ENCODE measurements at places on chromosomes 16 and 17. TPM values are rescaled to one million over a fixed set of nuclear protein-coding genes. Genes with fewer than 3 reads are reported as not detected.

FBXO39 gene
- total RNA-seq: 0.29 TPM

DNA sequence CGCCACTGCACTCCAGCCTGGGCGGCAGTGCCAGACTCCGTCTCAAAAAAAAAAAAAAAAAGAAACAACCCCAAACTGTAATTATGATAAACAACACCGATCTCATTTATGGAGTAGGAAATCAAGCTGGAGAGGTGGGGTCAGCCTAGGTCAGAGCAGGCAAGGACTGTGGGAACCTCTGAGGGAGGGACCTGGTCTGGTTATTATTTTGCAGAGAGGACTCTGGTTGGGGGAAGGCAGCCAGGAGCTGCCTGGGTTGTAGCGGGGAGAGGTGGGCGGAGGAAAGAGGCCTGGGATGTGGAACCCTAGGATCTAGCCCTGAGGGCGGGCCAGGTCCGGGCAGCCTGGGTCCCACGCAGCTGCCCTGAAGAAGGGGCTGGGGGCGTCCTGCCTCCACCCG lies 10.9 kb upstream of the HS3ST6 start:
- no peak for DNase-seq

DNA sequence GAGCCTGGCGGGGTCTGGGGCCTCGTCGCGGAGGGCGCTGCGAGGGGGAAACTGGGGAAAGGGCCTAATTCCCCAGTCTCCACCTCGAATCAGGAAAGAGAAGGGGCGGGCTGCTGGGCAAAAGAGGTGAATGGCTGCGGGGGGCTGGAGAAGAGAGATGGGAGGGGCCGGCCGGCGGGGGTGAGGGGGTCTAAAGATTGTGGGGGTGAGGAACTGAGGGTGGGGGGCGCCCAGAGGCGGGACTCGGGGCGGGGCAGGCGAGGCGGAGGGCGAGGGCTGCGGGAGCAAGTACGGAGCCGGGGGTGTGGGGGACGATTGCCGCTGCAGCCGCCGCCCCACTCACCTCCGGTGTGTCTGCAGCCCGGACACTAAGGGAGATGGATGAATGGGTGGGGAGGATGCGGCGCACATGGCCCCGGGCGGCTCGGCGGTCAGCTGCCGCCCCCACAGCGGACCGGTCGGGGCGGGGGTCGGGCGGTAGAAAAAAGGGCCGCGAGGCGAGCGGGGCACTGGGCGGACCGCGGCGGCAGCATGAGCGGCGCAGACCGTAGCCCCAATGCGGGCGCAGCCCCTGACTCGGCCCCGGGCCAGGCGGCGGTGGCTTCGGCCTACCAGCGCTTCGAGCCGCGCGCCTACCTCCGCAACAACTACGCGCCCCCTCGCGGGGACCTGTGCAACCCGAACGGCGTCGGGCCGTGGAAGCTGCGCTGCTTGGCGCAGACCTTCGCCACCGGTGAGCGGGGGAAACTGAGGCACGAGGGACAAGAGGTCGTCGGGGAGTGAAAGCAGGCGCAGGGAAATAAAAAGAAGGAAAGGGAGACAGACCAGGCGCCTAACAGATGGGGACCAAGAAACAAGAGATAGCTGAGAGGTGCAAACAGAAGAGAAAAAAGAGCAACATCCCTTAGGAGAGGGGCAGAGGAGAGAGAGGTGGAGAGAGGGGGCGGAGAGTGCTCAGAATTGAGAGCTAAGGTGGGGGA lies at the start of gene PNMT:
Gene PNMT (plus strand): TSS at position 509 of the 980 bp plus-strand sequence. CDS start 23 bp downstream, at position 532.
- peak; percentile 46 for DNase-seq

DNA sequence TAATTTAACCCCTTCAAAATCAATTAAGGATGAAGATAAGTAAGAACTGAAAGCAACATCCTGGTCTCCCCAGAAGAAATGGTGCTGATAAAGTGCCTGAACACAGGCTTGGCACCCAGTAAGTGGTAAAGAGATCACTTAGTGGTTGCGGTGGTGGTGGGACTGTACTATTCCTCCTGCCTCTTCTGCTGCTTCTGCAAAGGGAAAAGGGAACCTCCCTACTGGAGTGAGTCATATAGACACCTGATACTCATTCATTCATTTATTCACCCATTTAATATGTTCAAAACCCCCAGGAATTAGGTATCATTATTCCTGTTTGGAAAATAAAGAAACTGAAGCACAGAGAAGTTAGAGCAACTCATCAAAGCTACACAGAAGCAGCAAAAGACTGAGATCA lies 60.6 kb downstream of the CDYL2 start:
- DNase-seq: no peak

MYH1 gene
- total RNA-seq: not detected

DNA sequence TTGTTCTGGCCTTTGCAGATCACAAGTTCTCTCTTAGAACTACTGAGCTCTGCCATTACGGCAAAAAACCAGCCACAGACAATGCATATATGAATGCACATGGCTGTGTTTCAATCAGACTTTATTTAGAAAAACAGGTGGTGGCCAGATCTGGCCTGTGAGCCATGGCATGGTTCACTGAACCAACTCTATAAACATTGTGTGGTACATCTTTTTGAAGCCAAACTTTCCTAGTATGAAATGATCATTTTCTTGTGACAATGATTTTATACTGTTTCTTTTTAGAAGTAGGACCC lies 65.9 kb upstream of the AMZ2 start:
- DNase-seq: no peak

GRCh38 chr17:29190592-29191207 lies 10.5 kb upstream of the MYO18A start:
- DNase-seq: no peak

- no peak for DNase-seq
Measured at GRCh38 chr16:24428756-24429155, 110.6 kb upstream of the RBBP6 start.

DNA sequence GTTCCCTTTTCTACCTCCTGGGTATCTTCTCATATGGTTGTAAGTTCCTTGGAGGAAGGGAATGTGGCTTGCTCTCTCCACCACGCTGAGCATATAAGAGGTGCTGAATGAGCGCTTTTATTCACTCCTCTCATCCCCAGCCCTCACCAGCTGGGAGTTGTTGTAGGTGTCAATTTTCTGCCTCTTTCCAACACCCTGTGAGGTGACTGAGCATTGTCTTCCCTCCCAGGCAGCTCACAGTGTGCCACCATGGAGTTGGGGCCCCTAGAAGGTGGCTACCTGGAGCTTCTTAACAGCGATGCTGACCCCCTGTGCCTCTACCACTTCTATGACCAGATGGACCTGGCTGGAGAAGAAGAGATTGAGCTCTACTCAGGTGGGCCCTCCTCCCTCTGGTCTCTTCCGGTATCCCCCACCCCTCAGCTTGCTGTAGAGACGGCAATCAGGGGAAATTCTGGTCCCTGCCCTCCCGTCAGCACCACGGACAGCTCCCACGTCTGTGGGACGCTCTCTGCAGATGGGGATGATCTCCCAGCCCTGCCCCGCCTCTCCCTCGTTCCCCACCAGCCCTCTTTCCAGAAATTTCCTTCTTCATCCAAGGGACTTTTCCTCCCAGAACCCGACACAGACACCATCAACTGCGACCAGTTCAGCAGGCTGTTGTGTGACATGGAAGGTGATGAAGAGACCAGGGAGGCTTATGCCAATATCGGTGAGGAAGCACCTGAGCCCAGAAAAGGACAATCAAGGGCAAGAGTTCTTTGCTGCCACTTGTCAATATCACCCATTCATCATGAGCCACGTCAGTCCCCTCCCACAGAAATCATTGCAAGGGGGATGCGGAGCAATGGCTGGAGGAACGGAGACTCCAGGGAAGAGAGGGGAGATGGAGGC lies 18.3 kb downstream of the CIITA start:
- no peak for DNase-seq

- no peak for DNase-seq
Measured at GRCh38 chr17:66578781-66579489, 256.0 kb upstream of the CACNG5 start.

DNA sequence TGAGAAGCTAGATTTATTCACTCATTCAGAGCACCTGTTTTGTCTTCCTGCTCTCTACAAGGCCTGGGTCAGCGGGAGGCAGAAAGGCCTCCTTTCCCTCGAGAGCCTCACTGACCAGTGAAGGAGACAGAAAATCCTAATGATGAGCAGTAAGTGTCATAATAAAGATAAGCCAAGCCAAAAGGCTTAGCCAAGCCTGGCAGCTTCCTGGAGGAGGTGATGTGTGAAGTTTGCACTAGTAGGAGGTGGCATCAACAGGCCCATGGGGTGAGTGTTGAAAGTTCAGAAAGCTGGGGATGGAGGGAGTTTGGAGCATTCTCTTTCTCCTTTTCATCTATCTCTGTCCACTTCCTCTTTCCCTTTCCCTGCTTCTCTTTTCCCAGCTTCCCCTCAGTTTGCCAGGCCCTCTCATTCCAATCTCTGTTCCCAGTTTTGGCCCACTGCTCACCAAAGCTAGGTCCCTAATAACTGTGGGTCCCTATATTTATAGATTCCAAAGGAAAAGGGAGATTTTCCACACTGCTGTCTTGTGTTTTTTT lies 16.5 kb upstream of the SPNS3 start:
- no peak for DNase-seq

GRCh38 chr17:49730078-49730784 lies 22.5 kb upstream of the SLC35B1 start:
- no peak for DNase-seq

IGFBP4 gene
- 83.9 TPM for total RNA-seq

CDK3 gene
- 5.3 TPM for total RNA-seq

DNA sequence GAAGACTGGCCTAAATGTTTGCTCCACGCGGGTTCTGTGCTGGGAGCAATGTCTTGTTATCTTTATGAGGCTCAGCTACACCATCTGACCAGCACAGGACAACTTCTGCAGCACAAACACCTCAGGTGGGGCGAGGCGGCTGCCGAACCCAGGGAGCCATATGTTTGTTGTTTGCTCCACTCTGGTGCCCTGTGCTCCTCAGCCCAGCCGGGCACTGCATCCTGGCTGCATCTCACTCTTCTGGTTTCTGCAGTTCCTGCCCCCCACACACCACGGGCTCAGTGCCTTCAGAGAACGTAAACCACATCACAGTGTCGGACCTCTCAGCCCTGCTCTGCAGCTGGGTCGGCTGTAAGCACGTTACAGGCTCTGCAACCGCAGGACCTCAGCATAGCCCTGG lies 32.4 kb downstream of the MXRA7 start:
- no peak for DNase-seq

AGRP gene
- total RNA-seq: not detected

TXNDC11 gene
- total RNA-seq: 55.9 TPM

TANC2 gene
- 1.0 TPM for total RNA-seq

TSPOAP1 gene
- total RNA-seq: 31.4 TPM

- DNase-seq: no peak
Measured at GRCh38 chr17:67212714-67213417, 32.1 kb downstream of the HELZ start.

CDK10 gene
- 93.9 TPM for total RNA-seq

GRCh38 chr16:8567355-8568230 lies 22.7 kb downstream of the TMEM114 start:
- DNase-seq: peak; percentile 66

- DNase-seq: no peak
Measured at GRCh38 chr16:9874219-9874618, 308.0 kb downstream of the GRIN2A start.

DNA sequence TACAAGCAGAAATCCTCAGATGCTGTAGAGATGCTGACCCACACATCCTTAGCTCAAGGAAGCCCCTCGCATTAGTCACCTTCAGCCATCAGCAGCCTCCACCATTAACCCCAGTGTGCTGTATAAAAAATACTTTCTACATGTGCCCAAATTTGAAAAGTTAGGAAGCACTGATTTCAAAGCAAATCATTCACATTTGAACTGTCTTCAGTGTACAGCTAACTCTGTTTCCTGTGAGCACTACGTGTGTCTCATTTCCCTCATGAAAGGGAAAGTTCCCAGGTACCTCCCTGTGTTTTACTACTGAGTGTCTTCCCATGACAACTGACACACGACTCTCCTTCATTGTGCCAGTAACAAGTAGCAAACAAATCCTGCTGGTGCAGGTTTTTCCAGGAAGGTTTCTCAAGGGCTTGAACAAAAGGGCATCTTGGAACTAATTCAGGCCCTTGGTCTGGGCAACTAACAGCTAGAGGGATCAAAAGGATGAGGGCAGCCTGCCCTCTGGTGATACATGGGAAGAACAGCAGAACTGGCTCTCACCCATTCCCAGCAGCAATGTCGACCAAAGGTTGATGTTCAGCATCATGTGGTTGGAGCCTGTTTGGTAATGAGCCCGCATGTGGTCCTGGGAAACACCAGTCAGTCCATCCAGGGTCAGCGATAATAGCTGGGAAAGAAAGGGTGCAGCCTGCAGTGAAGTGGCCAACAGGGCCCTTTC lies 4.0 kb downstream of the SLC35B1 start:
- DNase-seq: no peak

DNA sequence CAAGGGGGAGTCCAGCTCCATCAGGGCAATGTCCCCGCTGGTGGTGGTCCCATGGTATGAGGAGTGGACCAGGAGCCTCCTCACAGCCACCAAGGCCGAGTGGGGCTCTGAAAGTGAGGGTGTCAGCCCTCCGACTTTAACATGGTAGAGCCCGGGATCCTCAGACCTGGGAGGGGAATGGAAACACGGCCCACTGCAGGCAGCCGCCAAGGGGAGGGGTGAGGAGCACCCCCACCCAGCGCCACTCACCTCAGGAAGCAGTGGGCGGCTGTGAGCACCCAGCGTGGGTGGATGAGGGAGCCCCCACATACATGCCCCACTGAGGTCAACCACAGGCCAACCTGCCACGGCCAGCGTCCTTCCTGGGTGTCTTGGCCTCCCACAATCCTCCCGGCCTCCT lies 10.8 kb downstream of the ZG16B start:
- no peak for DNase-seq

MAPT gene
- total RNA-seq: 0.64 TPM

DNA sequence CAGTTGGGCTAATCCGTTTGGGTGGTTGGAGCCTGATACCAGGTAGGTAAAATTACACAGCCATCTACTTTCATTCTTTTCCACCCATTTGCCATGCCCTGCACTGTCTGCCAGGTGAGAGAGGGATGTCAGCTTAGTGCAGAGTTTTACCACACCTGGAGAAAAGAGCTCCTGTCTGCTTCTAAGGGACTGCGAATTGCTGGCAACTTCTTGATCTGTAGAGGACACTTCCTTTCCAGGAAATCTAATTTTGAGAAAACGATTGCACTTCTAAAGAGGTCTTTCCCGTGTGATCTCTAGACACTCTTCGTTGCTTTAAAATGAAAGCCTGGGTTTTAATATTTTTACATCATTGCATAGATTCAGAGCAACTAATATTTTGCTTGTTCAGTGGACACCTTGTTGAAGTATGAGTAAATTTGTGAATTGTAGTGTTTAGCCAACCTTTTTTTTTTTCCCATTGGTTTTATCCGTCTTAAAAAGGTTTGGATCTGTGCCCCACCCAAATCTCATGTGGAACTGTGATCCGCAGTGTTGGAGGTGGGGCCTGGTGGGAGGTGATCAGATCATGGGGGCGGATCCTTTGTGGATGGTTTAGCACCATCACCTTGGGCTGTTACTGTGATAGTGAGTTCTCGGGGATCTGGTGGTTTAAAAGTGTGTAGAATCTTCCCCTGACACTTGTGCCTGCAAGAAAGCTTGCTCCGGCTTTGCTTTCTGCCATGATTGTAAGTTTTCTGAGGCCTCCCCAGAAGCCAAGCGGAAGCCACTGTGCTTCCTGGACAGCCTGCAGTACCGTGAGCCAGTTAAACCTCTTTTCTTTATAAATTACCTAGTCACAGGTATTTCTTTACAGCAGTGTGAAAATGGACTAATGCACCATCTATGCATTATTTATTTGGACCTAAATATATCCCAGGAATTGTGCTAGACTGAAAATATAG lies 104.6 kb downstream of the PRKCA start:
- DNase-seq: peak; percentile 25

Data from activated T-helper 1 cell treated with anti-CD3 and anti-CD28 coated beads, Interleukin-12 subunit alpha, Interleukin-12 subunit beta, Interleukin-2, Interleukin-4 antibody, amounts not matched to agents 30 ng/mL and 10 ng/mL and 1 ng/mL, durations not matched to agents 14 hours and 24 hours and 36 hours (primary cell).